ENCODE measurements at places on chromosomes 11 and 22. TPM values are rescaled to one million over a fixed set of nuclear protein-coding genes. Genes with fewer than 3 reads are reported as not detected.

NAV2 gene
- total RNA-seq = 0.23 TPM

C11orf86 gene
- total RNA-seq = not detected

KBTBD4 gene
- total RNA-seq = 15.4 TPM

CLTCL1 gene
- total RNA-seq = 0.65 TPM

OR8A1 gene
- total RNA-seq = not detected

CRACR2B gene
- 2.1 TPM for total RNA-seq

TMEM121B gene
- 0.14 TPM for total RNA-seq

HSPA8 gene
- total RNA-seq = 2,816 TPM

DNA sequence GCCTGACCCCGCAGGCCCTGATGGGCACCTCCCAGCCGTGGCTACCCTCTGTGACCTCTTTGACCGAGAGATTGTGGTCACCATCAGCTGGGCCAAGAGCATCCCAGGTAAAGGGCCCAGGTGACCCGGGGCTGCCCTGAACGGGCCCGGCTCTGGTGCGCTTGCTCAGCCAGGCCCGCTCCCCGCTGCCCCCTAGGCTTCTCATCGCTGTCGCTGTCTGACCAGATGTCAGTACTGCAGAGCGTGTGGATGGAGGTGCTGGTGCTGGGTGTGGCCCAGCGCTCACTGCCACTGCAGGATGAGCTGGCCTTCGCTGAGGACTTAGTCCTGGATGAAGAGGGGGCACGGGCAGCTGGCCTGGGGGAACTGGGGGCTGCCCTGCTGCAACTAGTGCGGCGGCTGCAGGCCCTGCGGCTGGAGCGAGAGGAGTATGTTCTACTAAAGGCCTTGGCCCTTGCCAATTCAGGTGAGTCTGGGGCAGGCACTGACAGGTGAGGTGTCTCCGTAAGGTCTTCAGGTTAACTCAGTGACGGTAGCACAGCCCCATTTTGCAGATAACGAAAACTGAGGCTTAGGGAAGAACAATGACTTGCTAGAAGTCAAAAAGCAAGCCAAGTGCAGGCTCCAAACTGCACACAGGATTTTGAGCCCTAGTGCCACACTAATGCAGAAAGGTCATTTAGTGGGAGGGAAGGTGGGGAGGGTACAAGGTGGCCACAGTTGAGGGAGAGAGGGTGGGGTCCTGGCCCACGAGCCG is 2.4 kb downstream of the TRMT112 start:
- H3K4me1 ChIP-seq = peaks cover 32% of the 10 kb centered on the region
- peak overlapping the region; percentile 15 for H3K4me3 ChIP-seq
- H3K27ac ChIP-seq = peak overlapping the region; percentile 42

DNA sequence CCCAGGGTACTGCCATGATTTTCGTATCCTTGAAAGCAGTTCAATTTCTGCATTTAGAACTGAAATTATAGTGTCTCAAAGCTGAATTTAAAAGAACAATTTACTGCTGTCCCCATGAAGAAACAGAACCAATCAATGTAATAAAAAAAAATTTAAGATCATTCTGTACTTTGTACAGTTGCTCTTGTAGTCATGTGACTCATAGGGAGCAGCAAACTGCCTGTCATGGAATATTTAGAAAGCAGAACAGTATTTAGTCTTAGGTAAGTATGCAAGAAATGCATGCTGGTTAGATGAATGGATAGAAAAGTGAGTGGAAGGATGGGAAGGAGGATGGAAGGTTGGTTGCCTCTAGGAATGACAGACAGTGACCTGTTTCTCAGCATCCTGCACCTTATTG is 450.9 kb downstream of the RAB38 start:
- no peaks in the 10 kb centered on the region for H3K4me1 ChIP-seq
- H3K27me3 ChIP-seq = no peaks in the 10 kb centered on the region
- DNase-seq = no peak
- no peaks in the 10 kb centered on the region for H3K36me3 ChIP-seq

DNA sequence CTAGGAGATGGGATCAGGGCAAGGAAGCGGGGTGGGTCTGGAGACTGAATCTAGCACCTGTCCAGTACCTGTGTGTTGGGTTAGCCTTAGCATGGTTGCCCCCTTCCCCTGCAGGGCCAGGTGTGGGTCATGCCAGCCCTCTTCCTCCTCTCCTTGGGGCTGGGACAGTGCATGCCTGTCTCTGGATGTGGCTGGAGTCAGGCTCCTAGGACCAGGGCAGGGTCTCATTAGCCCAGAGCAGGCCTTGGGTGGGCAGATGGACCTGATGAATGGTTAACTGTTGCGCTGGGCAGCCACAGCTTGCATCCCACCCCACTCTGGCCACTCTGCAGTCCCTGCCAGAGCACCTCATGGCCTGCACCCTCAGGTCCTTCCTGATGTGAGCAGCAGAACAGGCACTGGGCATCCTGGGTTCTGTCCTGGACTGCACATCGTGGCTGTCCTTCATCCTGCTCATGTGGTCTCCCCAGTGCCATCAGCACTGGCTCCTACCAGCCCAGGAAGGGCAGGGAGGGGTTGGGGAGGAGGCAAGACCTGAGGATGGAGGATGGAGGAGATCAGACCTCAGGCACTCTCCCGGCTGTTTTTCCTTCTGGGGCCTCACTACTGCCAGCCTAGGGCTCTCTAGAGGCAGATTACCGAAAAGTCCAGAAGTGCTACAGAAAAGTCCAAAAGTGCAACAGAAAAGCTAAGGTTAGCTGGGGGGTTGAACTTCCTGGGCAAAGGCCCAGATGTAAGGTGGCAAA is 12.8 kb upstream of the CHRM1 start:
- no peak overlapping the region for H3K4me3 ChIP-seq
- peaks cover 13% of the 10 kb centered on the region for H3K27me3 ChIP-seq
- no peak for DNase-seq
- H3K36me3 ChIP-seq = no peaks in the 10 kb centered on the region
- H3K27ac ChIP-seq = no peak overlapping the region
- peaks cover 3% of the 10 kb centered on the region for H3K4me1 ChIP-seq

DNA sequence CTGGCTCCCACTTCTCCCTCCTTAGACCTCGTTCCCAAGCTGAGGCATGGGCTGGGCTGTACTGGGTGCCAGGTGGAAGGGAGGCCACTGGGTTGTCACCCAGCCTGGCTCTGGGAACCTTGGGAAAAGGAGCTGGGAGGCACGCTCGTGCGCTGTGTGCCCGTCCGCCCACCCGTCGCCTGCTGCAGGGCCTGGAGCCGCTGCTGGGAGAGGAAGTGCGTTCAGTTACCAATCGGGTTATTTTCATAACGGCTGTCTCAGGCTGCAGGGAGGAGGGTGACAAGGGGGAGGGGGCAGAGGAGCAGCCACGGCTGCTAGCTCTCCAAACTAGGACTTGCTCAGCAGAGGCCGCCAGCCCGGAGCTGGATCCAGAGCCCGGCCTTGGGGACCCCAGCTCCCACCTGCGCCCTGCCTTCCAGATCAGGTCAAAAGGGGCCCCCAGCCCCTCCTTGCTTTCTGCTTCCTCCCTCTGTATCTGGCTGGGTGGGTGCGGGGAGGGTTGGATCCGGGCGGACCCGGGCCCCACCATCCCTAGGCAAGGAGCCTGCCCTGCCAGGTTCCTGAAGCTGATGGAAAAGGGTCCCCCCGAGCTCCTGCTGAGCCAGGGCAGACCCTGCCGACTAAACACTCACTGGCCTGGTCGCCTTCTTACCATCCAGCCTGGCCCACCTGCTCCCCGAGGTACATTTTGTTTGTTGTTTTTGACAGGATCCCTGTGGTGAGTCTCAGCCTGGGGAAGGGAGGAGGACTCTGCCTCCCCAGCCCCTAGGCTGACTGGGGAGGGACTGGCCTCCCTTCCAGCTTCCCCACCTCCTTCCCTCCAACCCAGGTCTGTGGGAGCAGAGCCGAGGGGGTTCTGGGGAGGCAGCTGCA is 14.3 kb downstream of the DGKZ start:
- H3K4me1 ChIP-seq = peaks cover 59% of the 10 kb centered on the region
- peak overlapping the region; percentile 95 for H3K27ac ChIP-seq
- H3K36me3 ChIP-seq = peaks cover 3% of the 10 kb centered on the region

GRCh38 chr11:17343907-17344306 is 7.7 kb upstream of the NCR3LG1 start:
- H3K36me3 ChIP-seq = peaks cover 11% of the 10 kb centered on the region
- H3K27me3 ChIP-seq = no peaks in the 10 kb centered on the region
- H3K4me1 ChIP-seq = peaks cover 17% of the 10 kb centered on the region
- peak; percentile 85 for DNase-seq

GRCh38 chr11:114034956-114035355 is 24.6 kb upstream of the ZBTB16 start:
- H3K27me3 ChIP-seq = no peaks in the 10 kb centered on the region
- H3K27ac ChIP-seq = no peak overlapping the region
- no peaks in the 10 kb centered on the region for H3K4me1 ChIP-seq
- DNase-seq = no peak
- H3K36me3 ChIP-seq = no peaks in the 10 kb centered on the region

GRCh38 chr11:13207665-13208594 is 69.7 kb upstream of the BMAL1 start:
- H3K27me3 ChIP-seq = no peaks in the 10 kb centered on the region
- DNase-seq = peak; percentile 15
- peaks cover 34% of the 10 kb centered on the region for H3K4me1 ChIP-seq
- peak overlapping the region; percentile 36 for H3K27ac ChIP-seq
- no peaks in the 10 kb centered on the region for H3K36me3 ChIP-seq

DNA sequence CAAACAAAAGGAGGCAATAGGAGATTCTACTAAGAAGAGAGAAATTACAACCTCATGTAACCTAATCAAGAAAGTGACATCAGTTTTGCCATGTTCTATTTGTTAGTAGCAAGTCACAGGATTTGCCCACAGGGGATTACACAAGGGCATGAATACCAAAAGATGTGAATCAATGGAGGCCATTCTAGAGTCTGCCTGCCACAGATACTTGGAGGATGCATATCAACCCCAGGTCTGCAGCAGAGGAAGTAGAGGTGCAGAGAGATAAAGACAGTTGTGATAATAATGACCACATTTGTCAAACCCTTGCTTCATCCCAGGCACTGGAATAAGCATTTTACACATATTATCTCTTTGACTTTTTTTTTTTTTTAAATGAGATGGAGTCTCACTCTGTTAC is 2.4 kb upstream of the ASCC2 start:
- H3K4me1 ChIP-seq = peaks cover 26% of the 10 kb centered on the region
- H3K4me3 ChIP-seq = no peak overlapping the region
- DNase-seq = no peak
- H3K27ac ChIP-seq = no peak overlapping the region

DNA sequence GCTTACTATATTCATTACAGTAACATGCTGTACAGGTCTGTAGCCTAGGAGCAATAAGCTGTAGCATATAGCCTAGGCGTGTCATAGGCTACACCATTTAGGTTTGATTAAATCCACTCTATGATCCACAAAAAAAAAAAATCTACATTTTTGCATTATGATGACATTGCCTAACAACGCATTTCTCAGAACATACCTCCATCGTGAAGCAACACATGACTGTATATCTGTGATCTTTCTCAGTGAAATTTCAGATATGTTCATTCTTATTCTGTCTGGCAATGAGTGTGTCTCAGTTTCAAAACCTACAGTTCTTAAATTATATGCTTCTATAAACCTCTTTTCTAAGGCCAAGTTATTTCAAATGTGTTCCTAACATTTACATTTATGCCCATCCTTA is 140.3 kb downstream of the CADM1 start:
- no peak overlapping the region for H3K4me3 ChIP-seq
- H3K36me3 ChIP-seq = no peaks in the 10 kb centered on the region
- no peaks in the 10 kb centered on the region for H3K4me1 ChIP-seq
- H3K27me3 ChIP-seq = peaks cover 2% of the 10 kb centered on the region

GRCh38 chr22:27839057-27839660 is 37.6 kb upstream of the MN1 start:
- DNase-seq = no peak
- H3K27me3 ChIP-seq = no peaks in the 10 kb centered on the region
- no peak overlapping the region for H3K4me3 ChIP-seq

GRCh38 chr11:72940417-72940816 is 126.2 kb downstream of the ATG16L2 start:
- H3K27me3 ChIP-seq = no peaks in the 10 kb centered on the region
- no peak overlapping the region for H3K27ac ChIP-seq
- no peaks in the 10 kb centered on the region for H3K4me1 ChIP-seq
- H3K36me3 ChIP-seq = peaks cover 2% of the 10 kb centered on the region

- DNase-seq = no peak
- H3K27me3 ChIP-seq = no peaks in the 10 kb centered on the region
- H3K36me3 ChIP-seq = peaks cover 19% of the 10 kb centered on the region
- H3K27ac ChIP-seq = peak overlapping the region; percentile 69
- H3K4me3 ChIP-seq = no peak overlapping the region
These were observed 28.8 kb downstream of the TOB2 start for GRCh38 chr22:41417622-41418390.

DNA sequence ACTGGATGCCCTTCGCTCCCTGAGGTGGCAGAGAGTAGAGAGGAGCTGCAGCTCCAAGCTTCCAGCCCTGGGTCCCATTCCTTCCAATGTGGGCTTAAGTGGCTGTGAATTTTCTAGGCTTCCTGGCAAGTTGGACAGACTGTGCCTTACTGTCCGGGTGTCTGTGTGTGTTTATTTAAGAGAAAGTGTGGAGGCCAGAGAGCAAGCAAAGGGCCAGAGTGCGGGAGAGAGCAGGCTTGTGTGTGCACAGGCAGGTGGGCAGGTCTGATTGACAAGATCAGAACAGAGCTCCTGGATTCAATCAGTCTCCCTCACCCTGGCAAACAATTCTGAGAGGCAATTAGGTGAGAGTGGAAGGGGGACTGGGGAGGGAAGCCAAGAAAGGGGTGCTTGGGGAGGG is 347.0 kb downstream of the CADM1 start:
- peaks cover 4% of the 10 kb centered on the region for H3K27me3 ChIP-seq
- no peak overlapping the region for H3K27ac ChIP-seq
- H3K4me3 ChIP-seq = no peak overlapping the region
- H3K36me3 ChIP-seq = no peaks in the 10 kb centered on the region
- no peak for DNase-seq

DNA sequence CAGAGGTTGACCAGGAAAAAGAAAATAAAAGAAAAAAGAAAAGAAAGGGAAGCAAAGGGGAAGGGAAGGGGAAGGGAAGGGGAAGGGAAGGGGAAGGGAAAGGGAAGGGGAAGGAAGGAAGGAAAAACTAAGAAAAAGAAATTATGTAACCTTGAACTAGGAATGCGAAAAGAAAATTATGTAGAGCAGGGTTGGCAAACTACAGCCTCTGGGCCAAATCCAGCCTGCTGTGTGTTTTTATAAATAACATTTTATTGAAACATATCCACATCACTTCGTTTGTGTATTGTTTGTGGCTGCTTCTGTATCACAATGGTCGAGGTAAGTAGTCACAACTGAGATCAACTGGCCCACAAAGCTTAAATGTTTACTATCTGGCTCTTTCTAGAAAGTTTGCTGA is 56.7 kb downstream of the CLPB start:
- H3K4me1 ChIP-seq = no peaks in the 10 kb centered on the region
- no peaks in the 10 kb centered on the region for H3K27me3 ChIP-seq
- no peaks in the 10 kb centered on the region for H3K36me3 ChIP-seq

- H3K27ac ChIP-seq = no peak overlapping the region
- DNase-seq = no peak
- H3K36me3 ChIP-seq = no peaks in the 10 kb centered on the region
These were observed 76.9 kb downstream of the IGLL1 start for GRCh38 chr22:23503142-23503541.

- no peaks in the 10 kb centered on the region for H3K27me3 ChIP-seq
- peaks cover 41% of the 10 kb centered on the region for H3K4me1 ChIP-seq
- peaks cover 7% of the 10 kb centered on the region for H3K36me3 ChIP-seq
- no peak for DNase-seq
- peak overlapping the region; percentile 95 for H3K27ac ChIP-seq
These were observed 52.5 kb downstream of the GRAMD4 start for GRCh38 chr22:46672731-46673130.

- peak; percentile 60 for DNase-seq
- H3K36me3 ChIP-seq = peaks cover 3% of the 10 kb centered on the region
- H3K27me3 ChIP-seq = no peaks in the 10 kb centered on the region
- H3K4me3 ChIP-seq = peak overlapping the region; percentile 51
- H3K27ac ChIP-seq = peak overlapping the region; percentile 93
These were observed 22.1 kb upstream of the TMPRSS13 start for GRCh38 chr11:117950993-117951961.

All from activated CD8-positive, alpha-beta T cell treated with anti-CD3 and anti-CD28 coated beads for 36 hours (primary cell).